ENCODE measurements at places on chromosomes 6 and 20.
A peak's percentile ranks its signal among the peaks of the same experiment; 100 is the strongest.

- peaks cover 56% of the 10 kb centered on the region for H3K36me3 ChIP-seq
- H3K4me1 ChIP-seq: peaks cover 57% of the 10 kb centered on the region
- H3K4me3 ChIP-seq: peak overlapping the region; percentile 37
- DNase-seq: peak; percentile 84
- H3K27me3 ChIP-seq: no peaks in the 10 kb centered on the region
- H3K27ac ChIP-seq: peak overlapping the region; percentile 92
Observed at GRCh38 chr20:32333988-32334885, 23.9 kb upstream of the ASXL1 start.

DNA sequence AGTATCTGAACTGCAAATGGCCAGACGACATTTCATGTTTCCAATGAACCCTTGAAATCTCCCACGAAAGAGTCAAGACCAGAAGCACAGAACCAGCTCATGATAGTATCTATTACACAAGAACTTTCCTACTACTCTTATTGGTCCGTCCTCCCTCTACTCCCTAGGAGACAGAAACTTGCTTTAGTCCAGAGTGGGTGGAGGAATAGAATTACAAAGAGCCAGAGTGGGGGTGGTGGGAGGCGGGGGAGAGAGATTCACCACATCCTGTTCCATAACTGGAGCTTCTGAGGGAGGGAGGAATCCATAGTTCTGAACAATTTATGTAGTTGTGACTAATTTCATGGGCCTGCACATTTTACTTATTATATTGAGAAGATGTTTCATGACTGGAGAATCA, 18.5 kb upstream of the WFDC10A start:
- H3K4me1 ChIP-seq: peaks cover 17% of the 10 kb centered on the region
- peaks cover 3% of the 10 kb centered on the region for H3K36me3 ChIP-seq
- DNase-seq: peak; percentile 82
- no peak overlapping the region for H3K27ac ChIP-seq
- H3K4me3 ChIP-seq: no peak overlapping the region

GRCh38 chr6:47163536-47163935, 121.4 kb upstream of the ADGRF1 start:
- no peak overlapping the region for H3K4me3 ChIP-seq
- H3K4me1 ChIP-seq: no peaks in the 10 kb centered on the region
- no peak overlapping the region for H3K27ac ChIP-seq
- H3K36me3 ChIP-seq: no peaks in the 10 kb centered on the region
- no peak for DNase-seq
- no peaks in the 10 kb centered on the region for H3K27me3 ChIP-seq

DNA sequence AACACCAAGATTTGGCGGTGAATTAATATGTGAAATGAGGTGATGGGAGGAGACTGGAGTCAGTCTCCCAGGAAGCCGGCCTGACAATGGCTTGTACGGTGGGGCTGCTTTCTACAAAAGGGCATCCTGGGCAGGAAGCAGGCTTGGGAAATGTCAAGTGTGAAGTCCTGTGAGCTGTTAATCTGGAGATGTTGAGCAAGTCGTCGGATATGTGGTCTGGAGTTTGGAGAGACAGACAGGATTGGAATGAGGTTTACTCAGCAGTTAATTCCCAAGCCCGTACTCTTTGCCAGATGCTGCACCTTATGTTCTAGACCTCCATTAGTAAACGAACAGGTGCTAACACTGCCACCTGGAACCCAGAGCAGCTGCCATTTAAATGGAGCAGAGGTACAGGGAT, 107.7 kb upstream of the FOXC1 start:
- no peak for DNase-seq
- H3K4me3 ChIP-seq: no peak overlapping the region
- no peaks in the 10 kb centered on the region for H3K36me3 ChIP-seq
- peaks cover 6% of the 10 kb centered on the region for H3K27me3 ChIP-seq
- H3K4me1 ChIP-seq: no peaks in the 10 kb centered on the region

DNA sequence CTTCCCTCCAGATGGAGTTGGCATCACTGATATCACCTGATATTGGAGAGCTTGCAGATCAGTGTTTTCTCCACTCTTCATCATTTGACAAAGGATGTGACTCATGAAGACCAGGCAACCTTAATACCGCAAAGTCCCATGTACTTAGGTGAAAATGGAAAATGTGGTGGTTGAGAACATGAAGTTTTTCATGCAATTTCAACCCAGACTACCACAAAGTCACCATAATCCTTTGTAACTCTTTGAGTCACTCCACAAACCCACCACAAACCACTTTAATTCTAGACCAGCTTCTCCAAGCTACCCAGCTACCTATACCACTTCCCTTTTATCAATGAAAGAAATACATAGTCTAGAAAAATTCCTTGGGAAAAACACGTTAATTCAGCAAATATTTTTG, 7.1 kb downstream of the NHLRC1 start:
- H3K36me3 ChIP-seq: peaks cover 2% of the 10 kb centered on the region
- H3K4me3 ChIP-seq: peak overlapping the region; percentile 35
- DNase-seq: peak; percentile 10
- H3K4me1 ChIP-seq: peaks cover 10% of the 10 kb centered on the region
- H3K27ac ChIP-seq: peak overlapping the region; percentile 38
- H3K27me3 ChIP-seq: peaks cover 35% of the 10 kb centered on the region

DNA sequence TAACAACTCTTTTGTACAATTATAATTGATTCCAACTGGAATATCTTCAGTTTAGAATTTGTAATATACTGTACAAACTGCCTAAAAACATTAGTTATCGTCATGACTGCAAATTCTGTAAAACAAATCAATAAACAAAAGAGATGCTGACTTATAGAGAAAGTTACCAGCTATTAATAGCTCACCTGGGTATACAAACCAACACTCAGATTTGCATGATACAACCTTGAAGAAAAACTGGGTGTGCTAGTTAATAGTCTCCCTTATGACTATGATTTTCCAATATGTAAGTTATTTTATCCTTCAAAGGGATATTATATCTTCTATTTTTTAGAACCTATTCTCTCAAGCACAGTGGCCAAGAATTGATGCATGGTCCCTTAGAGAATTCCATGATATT, 698.5 kb downstream of the FRK start:
- H3K27me3 ChIP-seq: no peaks in the 10 kb centered on the region
- H3K36me3 ChIP-seq: no peaks in the 10 kb centered on the region
- DNase-seq: no peak
- H3K4me1 ChIP-seq: no peaks in the 10 kb centered on the region
- no peak overlapping the region for H3K4me3 ChIP-seq

DNA sequence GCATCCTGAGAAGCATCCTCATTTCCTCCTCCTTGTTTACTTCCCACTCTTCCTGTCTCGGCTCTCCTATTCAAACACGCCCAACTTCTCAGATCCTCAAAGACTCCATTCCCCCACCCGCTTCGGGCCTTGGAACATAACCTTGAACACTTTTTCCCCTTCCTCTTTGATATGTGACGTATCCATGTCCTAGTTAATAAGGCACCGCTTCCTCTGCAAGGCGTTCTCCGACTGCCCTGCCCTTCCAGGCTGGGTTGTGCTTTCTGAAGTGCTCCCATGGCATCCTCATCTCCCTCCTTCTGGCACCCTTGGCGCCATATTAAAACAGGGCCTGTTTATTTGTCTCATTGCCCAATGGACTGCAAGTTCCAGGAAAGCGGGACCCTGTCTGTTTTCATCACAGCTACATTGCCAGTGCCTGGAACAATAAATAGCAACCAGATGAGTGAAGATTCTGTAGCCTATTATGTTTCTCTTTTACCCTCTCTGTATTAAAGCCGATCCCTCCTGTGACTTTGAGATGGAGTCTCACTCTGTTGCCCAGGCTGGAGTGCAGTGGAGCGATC, 115.3 kb upstream of the TRAF3IP2 start:
- no peaks in the 10 kb centered on the region for H3K27me3 ChIP-seq
- peak overlapping the region; percentile 61 for H3K27ac ChIP-seq
- no peak overlapping the region for H3K4me3 ChIP-seq
- peaks cover 88% of the 10 kb centered on the region for H3K4me1 ChIP-seq
- DNase-seq: no peak

GRCh38 chr20:11207749-11208502, 534.1 kb upstream of the JAG1 start:
- no peak for DNase-seq
- no peaks in the 10 kb centered on the region for H3K36me3 ChIP-seq
- H3K27me3 ChIP-seq: no peaks in the 10 kb centered on the region
- no peaks in the 10 kb centered on the region for H3K4me1 ChIP-seq
- no peak overlapping the region for H3K4me3 ChIP-seq
- H3K27ac ChIP-seq: no peak overlapping the region

- no peaks in the 10 kb centered on the region for H3K36me3 ChIP-seq
- H3K27ac ChIP-seq: no peak overlapping the region
- DNase-seq: no peak
- H3K4me3 ChIP-seq: no peak overlapping the region
- no peaks in the 10 kb centered on the region for H3K27me3 ChIP-seq
Observed at GRCh38 chr20:52518735-52519134, 327.2 kb upstream of the ZFP64 start.
